Colonic mucosa (tissue), 4 donors: ENCODE measurements at places on chromosomes 16 and 17. TPM values are rescaled to one million over a fixed set of nuclear protein-coding genes. Genes with fewer than 3 reads are reported as not detected.
A peak's percentile ranks its signal among the peaks of the same experiment; 100 is the strongest.

- no peak for DNase-seq
These were observed 4.1 kb downstream of the ASIC2 start for GRCh38 chr17:33288954-33289353.

- no peak for DNase-seq
These were observed 11.9 kb downstream of the PLXDC1 start for GRCh38 chr17:39139561-39139960.

Gene PRCD
- 1.2 TPM for total RNA-seq

GRCh38 chr17:72124438-72124775, 3.6 kb downstream of the SOX9 start:
- no peak for DNase-seq

DNA sequence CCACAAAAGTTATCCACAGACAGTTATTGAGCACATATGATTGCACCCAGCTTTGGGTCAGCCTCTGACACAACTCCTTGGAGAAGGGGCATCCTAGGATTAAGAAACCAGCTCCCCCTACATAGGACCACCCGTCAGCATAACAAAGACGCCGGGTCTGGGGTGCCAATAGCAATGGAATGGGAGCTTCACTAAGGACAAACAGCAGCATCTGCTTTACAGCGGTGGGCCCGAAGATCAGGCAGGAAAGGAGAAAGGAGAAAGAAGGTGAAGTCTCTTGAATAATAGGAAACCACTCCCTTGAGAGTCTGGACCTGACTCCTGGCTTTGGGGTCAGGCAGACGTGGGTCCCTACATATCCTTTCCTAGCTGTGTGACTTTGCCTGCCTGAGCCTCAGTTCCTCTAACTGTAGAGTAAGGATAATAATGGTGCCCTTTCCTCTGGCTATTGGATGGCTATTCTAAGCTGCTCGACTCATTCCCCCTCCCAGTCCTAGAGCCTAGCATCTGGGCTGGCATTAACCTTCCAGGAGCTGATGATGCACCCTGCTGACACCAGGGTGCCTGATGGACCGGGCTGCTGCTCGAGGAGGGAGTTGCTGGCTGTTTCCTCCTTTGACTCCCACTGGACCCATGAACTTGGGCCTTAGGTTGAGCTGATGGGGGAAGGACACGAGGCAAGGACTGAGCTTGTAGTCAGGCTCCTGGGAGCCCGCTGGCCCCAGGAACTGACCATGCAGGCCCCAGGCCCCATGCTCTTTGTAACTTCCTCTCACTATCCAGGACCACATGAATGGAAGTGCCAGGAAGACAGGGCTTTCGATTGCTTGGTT, 94.2 kb downstream of the C16orf78 start:
- peak; percentile 9 for DNase-seq

DNA sequence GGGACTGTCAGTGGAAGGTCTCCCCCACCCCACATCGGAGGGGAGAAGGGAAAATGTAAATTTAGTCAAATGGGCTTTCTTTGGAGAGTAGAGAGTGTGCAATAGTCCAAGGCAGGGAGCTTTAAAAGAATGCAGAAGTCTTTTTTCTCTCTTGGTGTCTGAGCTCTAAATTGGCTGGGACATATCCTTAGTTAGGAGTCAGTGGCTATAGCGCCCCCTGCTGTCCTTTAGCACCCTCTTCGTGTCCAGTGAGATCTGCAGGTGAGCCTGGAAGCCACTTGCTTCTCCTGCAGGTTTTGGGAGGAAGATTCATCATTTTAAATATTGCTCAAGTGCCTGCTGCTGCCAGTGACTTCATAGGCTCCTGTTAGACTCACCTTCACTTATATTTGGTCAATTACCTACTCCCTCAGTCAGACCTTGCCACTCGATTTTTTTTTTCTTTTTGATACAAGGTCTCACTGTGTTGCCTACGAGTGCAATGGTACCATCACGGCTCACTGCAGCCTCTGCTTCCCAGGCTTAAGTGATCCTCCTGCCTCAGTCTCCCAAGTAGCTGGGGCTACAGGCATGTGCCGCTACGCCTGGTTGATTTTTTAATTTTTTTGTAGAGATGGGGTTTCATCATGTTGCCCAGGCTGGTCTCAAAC, 174.8 kb downstream of the PRKCB start:
- peak; percentile 83 for DNase-seq
